ENCODE measurements at places on chromosomes 13 and 19. TPM values are rescaled to one million over a fixed set of nuclear protein-coding genes. Genes with fewer than 3 reads are reported as not detected.
A peak's percentile ranks its signal among the peaks of the same experiment; 100 is the strongest.

- H3K4me3 ChIP-seq = no peak overlapping the region
- no peak for DNase-seq
- no peaks in the 10 kb centered on the region for H3K27me3 ChIP-seq
- no peaks in the 10 kb centered on the region for H3K4me1 ChIP-seq
- H3K27ac ChIP-seq = no peak overlapping the region
- H3K36me3 ChIP-seq = no peaks in the 10 kb centered on the region
Observed at GRCh38 chr19:34793565-34793964, 20.6 kb upstream of the ZNF599 start.

GRCh38 chr13:24683838-24684599 lies 3.8 kb downstream of the ATP12A start:
- H3K4me1 ChIP-seq = peaks cover 3% of the 10 kb centered on the region
- H3K36me3 ChIP-seq = no peaks in the 10 kb centered on the region
- no peak overlapping the region for H3K27ac ChIP-seq
- H3K27me3 ChIP-seq = no peaks in the 10 kb centered on the region
- DNase-seq = peak; percentile 36

GRCh38 chr19:18666784-18667183 lies 16.7 kb upstream of the CRTC1 start:
- DNase-seq = no peak
- H3K27ac ChIP-seq = no peak overlapping the region
- no peak overlapping the region for H3K4me3 ChIP-seq
- H3K36me3 ChIP-seq = no peaks in the 10 kb centered on the region

DNA sequence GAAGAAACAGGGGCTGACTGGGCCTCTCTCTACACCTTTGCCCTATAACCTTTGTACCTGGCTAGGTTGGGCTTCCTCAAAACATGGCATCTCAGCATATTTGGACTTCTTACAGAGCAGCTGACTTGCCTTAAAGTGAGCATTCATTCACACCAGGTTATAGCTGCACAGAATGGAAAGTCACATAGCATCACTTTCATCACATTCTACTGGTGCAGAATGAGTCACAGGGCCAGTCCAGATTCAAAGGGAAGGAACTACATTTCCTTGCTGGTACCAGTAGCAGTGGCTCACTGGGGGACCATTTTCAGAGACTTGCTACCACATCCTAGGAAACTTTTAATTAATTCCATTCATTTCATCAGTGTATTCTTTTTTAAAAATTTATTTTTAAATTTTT lies 20.3 kb upstream of the TPTE2 start:
- H3K27ac ChIP-seq = no peak overlapping the region
- H3K4me3 ChIP-seq = no peak overlapping the region
- no peaks in the 10 kb centered on the region for H3K36me3 ChIP-seq

DNA sequence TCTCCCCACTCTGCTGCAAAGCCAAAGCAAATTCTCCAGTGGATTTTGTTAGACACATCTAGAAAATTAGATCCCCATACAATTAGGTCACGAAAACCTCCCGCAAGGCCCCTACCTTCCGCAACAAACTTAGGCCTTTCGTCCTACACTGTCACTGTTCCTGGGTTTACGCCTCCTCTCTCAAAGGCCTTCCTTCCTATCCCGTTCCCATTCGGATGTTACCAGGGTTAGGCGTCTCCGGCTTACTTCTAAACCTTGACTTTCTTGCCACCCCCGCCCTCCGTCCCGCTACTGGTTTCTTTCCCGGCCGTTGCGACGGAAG lies 754 bp downstream of the RNF6 start:
- H3K27ac ChIP-seq = peak overlapping the region; percentile 97
- peaks cover 24% of the 10 kb centered on the region for H3K36me3 ChIP-seq
- peaks cover 8% of the 10 kb centered on the region for H3K4me1 ChIP-seq
- DNase-seq = no peak

The ACER1 gene
- total RNA-seq = not detected

The NEK5 gene
- total RNA-seq = 0.16 TPM
